Stimulated activated CD4-positive, alpha-beta T cell treated with anti-CD3 and anti-CD28 coated beads, Interleukin-1b, Interleukin-23, amount 100 ng/mL, for 24 hours (primary cell): ENCODE measurements at places on chromosomes 6 and 20.

GRCh38 chr6:100780648-100781047, 100.5 kb downstream of the ASCC3 start:
- no peak for DNase-seq

GRCh38 chr20:46118481-46119020, 437 bp downstream of the CD40 start:
- no peak for DNase-seq

DNA sequence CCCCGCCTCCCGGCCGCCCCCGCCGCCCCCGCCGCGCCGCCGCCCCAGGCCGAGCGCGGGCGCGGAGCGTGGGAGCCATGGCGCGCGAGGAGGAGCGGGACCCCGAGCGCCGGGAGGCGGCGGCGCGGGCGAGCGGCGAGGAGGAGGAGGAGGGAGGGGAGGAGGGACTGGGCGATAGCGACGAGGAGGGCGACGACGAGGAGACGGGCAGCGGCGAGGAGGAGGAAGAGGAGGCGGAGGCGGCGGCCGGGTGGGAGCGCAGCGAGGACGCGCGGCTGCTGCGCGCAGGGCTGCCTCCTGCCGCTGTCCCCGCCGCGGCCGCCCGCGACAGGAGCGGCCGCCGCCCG, at the start of gene SLC24A3:
Gene SLC24A3 (plus strand): TSS at position 174 of the 347 bp plus-strand sequence.
- no peak for DNase-seq

- DNase-seq = no peak
These were observed 396.8 kb downstream of the CDKAL1 start for GRCh38 chr6:20931093-20931492.

GRCh38 chr6:119259027-119259426, 90.5 kb downstream of the MAN1A1 start:
- DNase-seq = no peak
